ENCODE measurements at places on chromosomes 6 and 20.

DNA sequence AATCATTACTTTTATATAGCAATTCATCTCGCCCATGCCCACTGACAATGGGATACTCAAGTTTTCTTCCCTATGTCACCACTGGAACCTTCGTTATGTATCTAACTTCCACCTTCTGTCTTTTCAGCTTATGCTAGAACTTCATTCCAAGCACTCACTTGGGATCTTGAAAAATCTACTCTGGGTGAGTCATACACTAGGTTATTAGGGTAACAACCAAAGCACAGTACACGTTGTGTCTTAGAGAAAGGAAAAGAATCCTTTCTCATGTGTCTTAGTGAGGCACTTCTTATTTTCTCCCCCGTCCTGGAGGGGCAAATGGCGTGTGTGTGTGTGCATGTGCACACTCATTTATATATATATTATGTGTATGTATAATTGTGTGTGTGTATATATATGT is 18.3 kb upstream of the FAM162B start:
- no peak for DNase-seq

DNA sequence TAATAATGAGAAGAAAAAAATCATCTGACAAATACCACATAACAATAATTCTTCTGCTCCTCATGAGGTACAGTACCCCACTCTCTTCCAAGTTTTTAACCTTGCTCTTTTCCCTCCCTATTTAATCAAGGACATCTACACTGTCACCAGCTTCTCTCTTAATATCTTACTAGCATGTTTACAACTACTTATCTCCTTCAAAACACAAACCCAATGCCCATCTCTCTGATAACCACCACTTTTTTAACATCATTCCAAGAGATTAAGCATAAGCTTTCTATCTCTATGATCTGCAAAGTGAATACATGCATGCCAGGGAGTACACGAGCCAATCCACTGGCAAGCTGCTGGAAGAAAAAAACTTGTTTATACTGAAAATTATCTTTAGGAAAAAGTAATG is 10.3 kb downstream of the CEP85L start:
- no peak for DNase-seq

DNA sequence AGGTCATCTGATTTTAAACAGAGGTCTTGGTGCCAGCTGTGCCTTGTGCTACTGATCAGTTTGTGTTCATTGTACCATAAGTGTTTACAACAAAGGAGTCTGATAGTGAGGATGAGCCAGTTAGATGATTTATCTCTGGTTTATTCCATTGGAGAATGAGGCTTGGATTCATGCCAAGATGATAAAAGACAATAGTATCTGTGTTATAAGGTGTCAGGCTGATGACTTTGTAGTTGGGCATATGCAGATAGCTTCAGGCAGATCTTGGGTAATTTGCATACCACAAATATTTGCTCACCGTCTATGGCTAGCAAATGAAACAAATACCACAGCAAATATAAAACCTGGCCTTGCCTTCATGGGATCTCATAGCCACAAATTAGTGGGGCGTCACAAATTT is 43.3 kb upstream of the PHACTR2 start:
- no peak for DNase-seq

GRCh38 chr20:44354979-44355497 is 461 bp upstream of the HNF4A start:
- no peak for DNase-seq

DNA sequence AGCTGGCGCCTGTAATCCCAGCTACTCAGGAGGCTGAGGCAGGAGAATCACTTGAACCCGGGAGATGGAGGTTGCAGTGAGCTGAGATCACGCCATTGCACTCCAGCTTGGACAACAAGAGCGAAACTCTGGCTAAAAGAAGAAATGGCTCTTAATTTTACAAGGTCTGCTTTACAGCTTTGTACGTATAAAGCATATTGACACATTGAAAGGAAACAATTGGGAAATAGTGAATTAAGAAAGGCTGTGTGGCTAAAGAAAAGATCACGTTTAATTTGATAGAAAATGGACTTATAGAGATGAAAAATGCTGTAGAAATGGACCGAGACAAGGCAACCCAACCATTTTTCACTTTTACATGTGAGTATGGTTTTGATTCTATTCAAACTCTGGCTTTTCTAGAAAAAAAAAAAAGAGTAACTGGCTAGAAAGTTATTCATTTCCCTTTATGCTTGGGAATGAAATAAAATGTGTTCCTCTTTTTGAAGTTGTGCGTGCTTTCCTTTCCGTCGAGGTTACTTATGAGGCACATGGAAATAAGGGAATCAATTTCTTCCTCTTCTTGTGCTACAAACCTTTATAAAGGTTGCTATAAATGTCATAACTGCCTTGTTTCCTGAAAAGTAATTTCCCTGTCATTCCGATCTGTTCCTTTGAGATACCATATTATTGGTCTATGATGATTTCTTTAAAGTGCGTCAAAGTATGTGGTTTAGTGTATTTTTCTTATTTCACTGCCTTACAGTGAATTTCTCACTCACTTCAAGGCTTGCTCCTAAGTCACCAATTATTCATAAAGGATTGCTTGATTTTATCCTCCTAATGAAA is 29.4 kb downstream of the PFDN4 start:
- DNase-seq = no peak

DNA sequence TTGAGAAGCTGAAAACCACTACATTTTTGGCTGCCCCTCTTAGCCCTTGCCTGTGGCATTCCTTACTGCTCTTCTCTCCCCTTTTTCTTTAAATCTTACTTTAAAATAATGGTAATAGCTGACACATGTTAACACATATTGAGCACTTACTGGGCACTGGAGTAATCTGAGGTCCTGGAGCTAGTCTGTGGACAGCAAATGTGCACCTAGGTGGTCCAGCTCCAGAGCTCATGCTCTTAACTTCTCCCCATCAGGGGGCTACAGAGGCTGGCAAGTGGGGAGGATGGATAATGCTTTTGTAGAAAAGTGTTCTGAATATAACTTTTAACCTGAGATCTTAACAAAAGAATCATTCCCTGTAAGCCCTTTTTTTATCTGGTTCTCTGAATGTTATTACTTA is 74.8 kb downstream of the ADGRB3 start:
- DNase-seq = no peak

- no peak for DNase-seq
Measured at GRCh38 chr6:167797011-167797471, 29.7 kb upstream of the AFDN start.

All from femur (tissue), 1 donor.